ENCODE measurements at places on chromosomes 5 and 9.

DNA sequence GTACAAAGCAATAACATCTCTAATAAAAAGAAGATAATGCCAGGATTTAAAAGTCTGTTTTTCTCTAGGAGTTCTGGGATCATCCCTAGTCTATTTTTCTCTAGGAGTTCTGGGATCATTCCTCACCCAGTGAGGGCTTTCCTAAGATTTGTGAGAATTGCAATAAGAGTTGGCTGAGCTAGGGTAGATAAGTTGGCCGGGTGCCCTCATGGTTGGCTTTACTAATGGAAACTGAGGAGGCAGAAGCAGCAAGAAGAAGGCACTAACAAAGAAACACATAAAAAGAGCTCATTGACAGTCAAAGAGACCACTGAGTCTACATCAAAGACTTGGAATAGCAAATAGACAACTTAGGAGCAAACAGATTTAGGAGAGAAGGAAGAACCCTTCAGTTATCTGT is 4.2 kb downstream of the SLC1A3 start:
- DNase-seq, result no peak

DNA sequence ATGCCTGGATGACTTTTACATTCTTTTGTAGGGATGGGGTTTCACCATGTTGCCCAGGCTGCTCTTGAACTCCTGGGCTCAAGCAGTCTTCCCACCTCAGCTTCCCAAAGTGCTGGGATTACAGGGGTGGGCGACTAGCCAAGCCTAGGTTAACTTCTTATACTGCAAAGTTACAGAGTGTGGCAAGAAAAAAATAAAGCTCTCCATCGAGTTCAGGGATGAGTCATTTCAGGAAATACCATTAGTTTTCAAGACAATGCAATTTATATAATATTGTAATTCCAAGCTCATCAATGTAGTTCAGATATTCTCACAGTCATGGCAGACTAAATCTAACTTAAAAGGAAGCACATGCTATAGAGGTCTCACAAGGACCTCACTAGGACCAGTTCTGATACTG is 11.5 kb upstream of the ABO start:
- DNase-seq, result no peak

GRCh38 chr9:112093870-112094216 is 81.3 kb downstream of the SUSD1 start:
- no peak for DNase-seq

DNA sequence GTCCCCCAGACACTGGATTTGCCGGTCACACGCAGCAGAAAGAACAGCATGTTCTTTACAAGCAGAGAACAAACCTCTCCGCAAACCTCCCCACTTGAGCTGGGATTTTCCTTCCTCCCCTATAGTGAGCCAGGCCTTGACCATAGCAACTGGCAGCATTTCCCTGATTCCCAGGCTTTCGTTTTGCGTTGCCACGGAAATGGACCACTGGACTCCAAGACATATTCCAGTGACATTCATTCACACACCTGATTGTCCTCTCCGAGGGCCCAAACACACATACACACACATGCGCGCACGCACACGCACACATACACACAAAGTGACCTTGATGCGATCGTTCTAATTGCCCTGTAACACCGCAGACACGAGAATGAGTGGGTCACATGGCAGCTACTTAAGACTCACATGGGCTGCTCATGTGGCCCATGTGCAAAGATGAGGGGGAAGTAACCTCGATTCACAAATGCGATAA is 80.9 kb upstream of the CPEB4 start:
- no peak for DNase-seq

DNA sequence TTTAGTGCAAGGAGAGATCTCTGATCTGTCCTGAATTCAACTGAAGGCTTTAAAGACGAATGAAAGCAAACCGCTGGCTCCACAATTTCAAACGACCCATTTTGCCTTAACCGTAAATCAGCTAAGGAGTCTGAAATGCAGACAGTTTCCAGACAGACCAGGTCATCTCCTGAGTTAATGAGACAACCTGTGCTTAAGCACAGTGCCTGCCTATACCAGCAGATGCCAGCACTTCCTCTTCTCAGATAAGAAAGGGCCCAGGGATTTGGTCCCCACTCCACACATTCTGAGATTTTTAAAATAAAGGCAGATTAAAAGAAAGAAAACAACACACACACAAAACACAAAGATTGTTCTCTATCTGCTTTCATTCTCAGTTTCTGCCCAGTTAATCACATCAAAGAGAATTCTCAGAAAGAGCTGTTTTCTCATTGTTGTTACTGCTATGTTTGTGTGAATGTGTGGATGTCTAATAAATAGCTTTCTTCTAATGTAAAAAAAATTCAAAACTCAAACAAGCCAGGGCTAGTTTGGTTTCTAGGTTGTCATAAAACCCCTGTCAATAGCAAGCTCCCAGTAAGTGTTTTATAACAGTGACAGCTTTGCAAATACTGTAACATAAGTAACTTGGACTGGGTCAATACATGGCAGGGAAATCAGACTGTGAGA is 157.7 kb upstream of the SLC24A2 start:
- DNase-seq, result no peak

DNA sequence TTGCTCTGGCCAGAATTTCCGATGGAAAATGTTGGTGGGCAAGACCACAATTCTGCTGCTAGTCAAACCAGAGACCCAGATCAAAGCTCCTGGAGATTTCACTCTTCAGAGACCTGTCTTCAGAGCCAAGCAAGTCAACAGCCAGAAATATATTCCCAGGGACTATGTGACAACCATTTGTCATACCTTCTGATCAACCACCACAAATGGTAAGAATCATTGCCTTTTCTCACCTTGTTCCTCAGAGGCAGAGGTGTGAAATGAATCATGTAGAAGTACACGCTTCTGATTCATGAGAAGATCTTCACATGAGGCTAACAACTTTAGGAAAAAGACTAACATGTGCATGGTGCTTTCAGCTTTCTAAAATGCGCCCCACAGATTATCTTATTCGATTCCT is 53.5 kb downstream of the SUSD1 start:
- DNase-seq, result no peak

DNA sequence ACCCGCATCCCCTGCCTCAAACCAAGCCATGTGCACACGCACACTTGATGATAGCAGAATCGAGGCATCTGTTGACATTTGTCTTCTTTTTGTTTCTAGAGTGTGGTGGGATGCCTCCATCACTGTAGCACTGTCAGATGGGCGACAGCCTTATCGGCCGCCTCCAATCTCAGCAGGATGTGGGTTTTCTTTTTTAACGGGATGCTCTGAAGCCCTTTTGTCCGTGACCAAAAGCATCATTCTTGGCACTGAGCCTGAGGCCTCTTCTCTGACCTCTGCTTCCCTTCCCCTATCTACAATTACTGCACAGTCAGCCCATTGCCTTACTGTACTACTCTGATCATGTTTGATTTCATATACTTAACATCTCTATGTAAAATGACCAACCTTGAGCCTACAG is 78.3 kb downstream of the LMNB1 start:
- no peak for DNase-seq

GRCh38 chr5:179494774-179495526 is 55.4 kb upstream of the RUFY1 start:
- DNase-seq, result no peak

- no peak for DNase-seq
These were observed 38.3 kb downstream of the SLC6A3 start for GRCh38 chr5:1406681-1407640.

- DNase-seq, result no peak
These were observed 109.7 kb downstream of the MSX2 start for GRCh38 chr5:174834081-174834480.

GRCh38 chr5:79857714-79858409 is 133.2 kb downstream of the MTX3 start:
- DNase-seq, result peak; percentile 34

DNA sequence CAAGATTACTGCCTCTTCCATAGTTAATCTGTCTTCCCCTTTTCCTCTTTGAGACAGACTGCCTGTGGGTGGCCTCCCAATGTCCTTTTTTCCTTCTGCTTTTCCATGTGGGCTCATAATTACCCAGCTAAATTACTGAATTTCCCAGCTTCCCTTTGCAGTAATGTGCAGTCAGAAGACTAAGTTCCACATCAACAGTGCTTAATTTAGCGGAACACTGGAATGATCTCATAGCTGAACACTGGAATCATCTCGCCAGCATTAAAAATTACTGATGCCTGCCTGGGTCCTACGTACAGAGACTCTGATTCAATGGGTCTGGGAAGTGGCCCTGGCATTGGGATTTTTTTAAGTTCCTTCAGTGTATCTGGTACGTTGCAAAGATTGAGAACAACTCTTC is 84.3 kb downstream of the DNAH5 start:
- no peak for DNase-seq

DNA sequence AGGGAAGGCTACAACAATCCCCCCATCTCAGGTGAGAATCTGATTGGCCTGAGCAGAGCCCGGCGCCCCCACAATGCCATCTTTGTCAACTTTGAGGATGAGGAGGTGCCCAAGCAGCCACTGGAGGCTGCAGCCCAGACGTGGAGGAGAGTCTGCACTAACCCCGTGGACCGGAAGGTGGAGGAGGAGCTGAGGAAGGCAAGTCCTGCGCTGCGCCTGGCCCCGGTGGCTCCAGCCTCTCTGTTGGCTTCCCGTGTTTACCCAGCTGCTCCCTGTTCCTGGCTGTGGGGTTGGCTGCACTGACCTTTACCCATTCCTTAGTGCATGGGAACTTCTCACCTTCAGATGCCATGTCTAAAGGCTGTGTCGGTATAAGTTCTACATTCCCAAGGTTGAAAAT is 11.0 kb upstream of the CEL start:
- no peak for DNase-seq

DNA sequence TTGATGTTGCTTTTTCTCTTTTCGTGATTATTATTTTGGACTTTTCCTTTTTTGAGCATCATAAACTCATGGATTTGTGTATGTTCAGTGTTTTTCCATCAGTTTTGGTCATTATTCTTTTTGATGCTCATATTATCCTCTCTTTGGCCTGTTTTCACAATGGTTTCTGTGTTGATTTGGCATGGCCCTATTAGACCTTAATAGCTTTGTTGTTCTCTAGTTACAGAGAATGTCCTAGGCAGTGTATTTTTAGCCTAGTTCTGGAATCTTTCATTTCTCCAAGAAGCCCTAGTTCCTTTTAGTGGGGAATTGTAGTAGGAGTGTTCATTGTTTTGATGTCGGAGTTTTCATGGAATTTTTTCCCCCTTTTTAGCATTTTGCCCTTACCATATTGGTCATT is 41.3 kb upstream of the ROPN1L start:
- DNase-seq, result no peak

GRCh38 chr9:120659209-120659608 is 55.1 kb downstream of the MEGF9 start:
- DNase-seq, result no peak

- no peak for DNase-seq
These were observed 215.3 kb downstream of the NFIB start for GRCh38 chr9:14098486-14099180.

DNA sequence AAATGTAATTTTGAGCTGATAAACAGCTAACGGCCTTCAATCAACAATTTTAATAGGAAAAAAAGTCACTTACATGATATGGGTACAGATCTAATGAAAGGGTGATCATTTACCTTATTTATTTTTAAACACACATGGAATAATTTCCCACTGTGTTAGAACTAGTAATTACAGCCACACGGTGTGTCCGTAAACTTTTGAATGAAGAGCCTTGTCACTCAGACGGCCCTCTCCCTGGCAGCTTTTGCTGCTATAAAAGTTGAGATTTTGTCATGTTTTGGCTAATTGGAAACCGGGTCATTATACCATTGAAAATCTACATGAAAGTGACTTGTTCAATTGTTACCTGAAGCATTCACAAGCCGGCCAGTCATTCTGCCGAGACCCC is 15.7 kb downstream of the CFAP77 start:
- DNase-seq, result no peak

DNA sequence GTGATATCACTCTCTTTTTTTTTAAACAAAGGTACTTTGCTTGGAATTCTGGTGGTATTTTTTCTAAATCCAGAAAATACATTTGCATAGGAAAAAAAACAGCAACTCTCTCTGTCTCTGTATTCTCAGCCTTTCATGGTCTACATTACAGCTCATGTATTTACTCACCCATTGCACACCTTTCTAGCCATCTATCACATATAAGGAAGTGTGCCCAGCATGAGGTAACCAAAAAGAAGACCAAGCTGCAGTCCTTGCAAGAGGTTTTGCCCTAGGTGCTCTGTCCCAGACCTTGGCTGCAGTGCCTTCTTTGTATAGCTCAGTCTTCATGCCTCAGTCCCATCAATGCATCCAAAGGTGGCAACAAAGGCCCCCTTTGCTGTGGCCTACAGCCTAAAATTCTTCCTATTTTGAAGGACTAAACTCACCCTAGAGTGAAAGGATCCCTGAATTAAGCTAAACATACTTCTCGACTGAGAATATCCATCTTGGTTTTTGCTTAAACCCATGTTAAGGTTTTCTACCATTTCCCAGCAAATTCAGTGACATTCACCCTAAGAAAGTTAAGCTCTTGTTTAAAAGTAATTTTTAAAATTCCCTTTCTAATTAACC is 446.4 kb downstream of the KIF4B start:
- no peak for DNase-seq

- no peak for DNase-seq
These were observed 145.9 kb downstream of the CARTPT start for GRCh38 chr5:71864730-71865601.

GRCh38 chr5:32572778-32573480 is 12.4 kb upstream of the SUB1 start:
- DNase-seq, result no peak

DNA sequence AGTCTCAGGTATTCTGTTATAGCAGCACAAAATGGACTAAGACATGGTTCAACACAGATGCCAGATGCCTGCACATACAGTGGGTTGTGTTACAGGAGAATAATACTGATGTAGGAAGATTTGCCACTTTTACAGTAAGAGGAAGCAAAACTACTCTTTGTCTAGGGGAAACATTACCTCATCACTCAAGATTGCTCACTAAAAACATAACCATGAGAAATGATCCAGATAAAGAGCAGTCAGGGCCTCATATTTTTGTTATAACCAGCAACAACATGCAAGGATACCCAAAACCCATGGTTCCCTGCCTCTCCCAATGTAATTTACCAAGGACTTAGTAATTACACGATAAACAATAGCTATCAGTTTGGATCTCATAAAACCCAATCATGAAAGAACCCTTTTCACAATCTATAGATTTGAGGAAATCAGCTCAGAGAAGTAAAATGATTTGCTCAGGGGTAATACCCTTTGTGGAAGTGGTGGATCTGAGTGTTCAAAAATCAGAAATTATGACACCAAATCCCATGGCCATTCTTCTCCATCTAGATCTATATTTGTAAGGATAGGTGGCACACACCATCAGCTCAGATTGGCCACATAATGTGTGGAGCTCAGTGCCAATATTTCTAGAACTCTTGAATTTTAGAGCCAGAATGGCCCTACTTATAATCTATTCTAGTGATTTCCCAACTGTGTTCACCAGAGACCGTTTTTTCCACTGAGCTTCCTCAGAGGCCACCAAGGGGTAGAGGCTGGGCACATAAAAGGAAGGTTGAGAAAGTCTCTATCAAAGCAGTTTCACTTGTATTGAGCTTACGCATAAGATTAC is 27.8 kb downstream of the DPYSL3 start:
- no peak for DNase-seq

GRCh38 chr9:21579247-21579671 is 97.1 kb upstream of the IFNE start:
- DNase-seq, result peak; percentile 38
